Caudate nucleus (tissue), 63 donors: ENCODE measurements at places on chromosomes 6 and 20.

GRCh38 chr6:130997061-130997753 lies 65.8 kb downstream of the EPB41L2 start:
- peak; percentile 24 for DNase-seq

- no peak for DNase-seq
Observed at GRCh38 chr6:37258405-37259105, 611 bp upstream of the TMEM217 start.

GRCh38 chr6:15252195-15252594 lies 6.3 kb downstream of the JARID2 start:
- no peak for DNase-seq

- DNase-seq, result no peak
Observed at GRCh38 chr6:21354805-21355238, 238.7 kb upstream of the SOX4 start.

- no peak for DNase-seq
Observed at GRCh38 chr6:132569170-132569569, 952 bp upstream of the TAAR6 start.

- DNase-seq, result no peak
Observed at GRCh38 chr6:15472621-15473020, 190.2 kb downstream of the DTNBP1 start.

GRCh38 chr6:166987930-166988329 lies 11.3 kb upstream of the CEP43 start:
- DNase-seq, result no peak

DNA sequence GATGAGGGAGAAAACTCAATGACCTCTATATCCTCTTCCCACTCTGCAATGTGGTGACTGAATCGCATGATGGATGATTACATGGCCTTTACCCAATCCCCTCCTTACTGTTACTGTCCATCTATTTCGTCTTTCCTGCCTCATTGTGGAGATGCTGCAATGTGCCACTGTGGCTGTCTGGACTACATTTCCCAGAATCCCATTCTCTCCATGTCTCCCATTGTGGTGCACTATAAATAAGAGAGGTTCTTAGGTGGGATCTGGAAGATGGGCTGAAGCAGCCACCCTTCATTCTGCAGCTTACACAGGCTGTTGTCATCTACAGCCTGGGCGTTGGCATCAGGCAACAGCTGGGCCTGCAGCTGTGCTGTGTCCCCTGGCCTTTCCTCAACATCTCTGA lies 233.6 kb downstream of the PRKN start:
- no peak for DNase-seq

DNA sequence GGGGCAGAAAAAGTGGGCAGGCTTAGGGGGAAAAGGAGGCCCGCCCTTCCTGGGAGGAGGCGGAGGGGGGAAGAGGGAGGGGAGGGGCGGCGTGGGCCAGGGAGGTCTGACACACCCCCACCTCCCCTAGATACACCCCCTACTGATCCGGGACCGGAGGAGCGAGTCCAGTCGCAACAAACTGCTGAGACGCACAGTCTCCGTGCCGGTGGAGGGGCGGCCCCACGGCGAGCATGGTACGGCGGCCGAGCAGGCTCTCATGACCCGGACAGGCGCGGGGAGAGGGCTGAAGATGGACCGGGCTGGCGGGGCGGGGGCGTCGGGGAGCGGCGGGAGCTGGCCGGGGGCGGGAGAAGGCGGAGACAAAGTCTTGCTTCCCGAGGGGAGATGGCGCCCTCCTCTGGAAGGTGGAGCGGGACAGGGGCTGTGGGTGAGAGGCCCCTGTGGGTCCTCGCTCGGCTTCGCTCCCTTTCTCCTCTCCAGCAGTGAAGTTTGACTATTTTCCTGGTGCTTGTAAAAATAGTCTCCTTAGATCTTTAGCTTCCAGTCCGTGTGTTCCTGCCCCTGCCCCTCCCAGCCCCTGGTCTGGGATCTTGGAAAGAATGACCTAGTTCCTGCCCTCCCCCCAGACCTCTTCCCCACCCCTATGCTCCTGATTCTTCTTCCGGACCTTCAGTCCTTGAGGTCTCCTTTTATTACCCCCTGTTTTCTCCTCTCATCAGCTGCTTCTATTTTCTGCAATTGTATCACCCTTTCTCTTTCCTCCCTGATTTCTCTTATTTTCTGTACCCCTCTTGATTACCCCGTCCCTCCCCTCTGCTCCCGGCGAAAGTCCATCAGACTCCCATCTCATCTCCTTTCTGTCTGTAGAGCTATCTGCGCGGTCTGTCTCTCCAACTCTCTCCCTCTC lies 6.1 kb downstream of the SYNGAP1 start:
- peak; percentile 61 for DNase-seq

DNA sequence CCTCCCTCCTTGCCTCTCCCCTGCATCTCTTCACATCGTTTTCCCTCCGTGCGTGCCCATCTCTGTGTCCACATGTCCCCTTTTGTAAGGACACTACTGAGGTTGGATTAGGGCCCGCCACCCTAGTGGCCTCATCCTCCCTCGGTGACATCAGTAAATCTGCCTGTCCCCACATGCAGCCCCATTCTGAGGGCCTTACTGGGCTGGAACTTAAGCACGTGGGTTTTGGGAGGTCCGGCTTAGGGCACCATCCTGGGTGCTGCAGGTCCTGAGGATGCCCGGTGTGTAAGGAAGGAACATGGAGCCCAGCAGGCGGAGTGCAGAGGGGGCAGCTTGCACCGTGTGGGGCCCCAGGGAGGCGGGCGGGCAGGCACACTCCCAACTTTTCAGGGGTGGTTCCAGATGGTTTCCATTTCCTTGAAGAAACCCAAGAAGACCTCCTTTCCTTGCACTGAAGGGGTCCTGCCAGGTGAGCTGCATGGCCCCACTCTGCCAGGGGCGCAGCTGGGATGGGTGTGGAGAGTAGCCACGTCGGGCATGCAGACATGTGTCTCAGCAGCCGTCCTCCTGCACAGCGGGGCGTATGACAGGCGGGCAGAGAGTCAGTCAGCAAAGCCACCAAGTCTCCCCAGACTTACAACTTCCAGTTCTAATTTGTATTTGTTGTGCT lies 329.9 kb downstream of the QKI start:
- no peak for DNase-seq

GRCh38 chr6:88881451-88881850 lies 82.0 kb downstream of the RNGTT start:
- DNase-seq, result no peak

DNA sequence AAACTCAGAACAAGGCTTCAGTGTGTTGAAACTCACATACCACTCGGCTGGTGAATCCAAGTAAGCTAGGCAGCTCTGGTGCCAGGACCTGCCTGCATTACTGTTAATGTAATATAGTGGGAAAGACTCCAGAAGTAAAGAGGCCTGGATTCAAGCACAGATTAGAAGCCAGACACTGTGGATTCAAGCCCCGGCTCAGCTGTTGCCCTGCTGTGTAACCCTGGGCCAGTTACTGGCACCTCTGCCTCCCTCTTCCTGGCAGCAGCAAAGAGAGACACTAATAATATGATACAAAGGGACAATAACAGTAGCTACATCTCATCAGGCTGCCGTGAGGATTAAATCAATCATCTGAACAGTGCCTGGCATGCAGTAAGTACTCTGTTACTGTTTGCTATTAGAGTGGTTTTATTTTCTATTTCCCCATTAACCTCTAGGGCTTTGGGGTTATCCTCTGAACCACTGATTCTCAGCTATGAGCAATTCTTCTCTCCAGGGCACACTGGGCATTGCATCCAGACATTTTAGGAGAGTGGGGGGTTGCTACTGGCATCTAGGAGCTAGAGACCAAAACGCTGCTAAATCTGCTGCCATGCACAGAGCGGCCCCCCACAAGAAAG lies 92.9 kb downstream of the ZMYND8 start:
- no peak for DNase-seq

- DNase-seq, result no peak
Observed at GRCh38 chr6:56734335-56734734, 91.6 kb upstream of the DST start.

DNA sequence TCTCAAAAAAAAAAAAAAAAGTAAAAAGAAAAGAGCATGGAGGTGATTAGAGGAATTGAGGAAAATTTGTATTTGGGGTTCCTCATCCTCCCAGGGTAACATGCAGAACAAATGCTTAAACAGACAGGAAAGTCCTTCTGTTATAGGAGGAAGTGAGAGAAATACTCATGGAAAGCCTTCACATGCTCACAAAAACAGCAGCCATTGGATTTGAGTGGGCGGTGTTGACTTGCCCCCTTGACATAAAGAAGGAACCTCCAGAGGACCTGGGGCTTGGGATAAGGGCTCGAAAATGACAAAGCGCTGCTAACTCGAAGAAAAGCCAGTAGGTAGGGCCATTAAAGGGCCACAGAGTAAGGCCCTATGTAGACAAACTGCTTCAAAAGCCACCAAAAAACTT lies 17.5 kb upstream of the SAMHD1 start:
- no peak for DNase-seq

- DNase-seq, result peak; percentile 38
Observed at GRCh38 chr6:105781248-105781647, 304.9 kb upstream of the PRDM1 start.

DNA sequence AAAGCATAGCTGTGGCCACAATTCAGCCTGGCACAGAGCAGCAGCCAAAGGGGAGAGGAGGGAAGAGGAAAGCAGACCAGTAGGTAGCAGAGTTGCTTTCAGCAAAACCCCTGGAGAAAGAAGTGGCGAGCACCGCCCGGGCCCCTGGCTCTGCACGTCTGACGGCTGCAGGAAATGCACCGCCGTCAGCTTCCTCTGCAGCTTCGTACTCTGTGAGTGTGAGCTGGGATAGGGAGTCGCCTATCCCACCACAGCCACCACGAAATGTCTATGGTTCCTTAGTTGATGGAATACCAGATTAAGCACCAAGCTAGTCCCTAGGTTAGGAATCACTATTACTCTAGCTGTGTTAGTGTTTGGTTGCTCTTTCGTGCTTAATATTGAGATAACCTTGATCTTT lies 79.9 kb upstream of the NAA20 start:
- DNase-seq, result no peak

- no peak for DNase-seq
Observed at GRCh38 chr6:166415833-166416347, 33.1 kb upstream of the MPC1 start.

GRCh38 chr20:20079102-20079784 lies 26.9 kb downstream of the CFAP61 start:
- DNase-seq, result no peak

GRCh38 chr6:116667623-116668022 lies 943 bp downstream of the ZUP1 start:
- no peak for DNase-seq

DNA sequence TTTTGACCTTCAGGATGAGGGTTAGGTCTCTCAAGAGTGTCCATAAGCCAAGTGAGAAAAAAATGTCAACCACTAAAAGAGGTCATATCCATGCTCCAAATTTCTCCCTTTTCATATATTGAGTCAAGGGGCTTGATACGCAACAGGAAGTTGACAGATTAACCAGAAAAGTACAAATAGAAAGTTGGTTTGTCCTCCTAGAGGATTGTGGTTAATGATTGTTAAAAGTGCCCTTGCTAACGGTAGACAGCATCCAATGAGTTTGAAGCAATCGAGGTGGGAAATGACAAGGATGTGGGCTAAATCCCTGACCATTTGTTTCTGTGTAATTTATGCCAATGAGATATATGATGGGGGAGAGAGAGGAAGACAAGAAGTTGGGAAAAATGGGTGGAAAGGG lies 18.1 kb upstream of the HBS1L start:
- no peak for DNase-seq

DNA sequence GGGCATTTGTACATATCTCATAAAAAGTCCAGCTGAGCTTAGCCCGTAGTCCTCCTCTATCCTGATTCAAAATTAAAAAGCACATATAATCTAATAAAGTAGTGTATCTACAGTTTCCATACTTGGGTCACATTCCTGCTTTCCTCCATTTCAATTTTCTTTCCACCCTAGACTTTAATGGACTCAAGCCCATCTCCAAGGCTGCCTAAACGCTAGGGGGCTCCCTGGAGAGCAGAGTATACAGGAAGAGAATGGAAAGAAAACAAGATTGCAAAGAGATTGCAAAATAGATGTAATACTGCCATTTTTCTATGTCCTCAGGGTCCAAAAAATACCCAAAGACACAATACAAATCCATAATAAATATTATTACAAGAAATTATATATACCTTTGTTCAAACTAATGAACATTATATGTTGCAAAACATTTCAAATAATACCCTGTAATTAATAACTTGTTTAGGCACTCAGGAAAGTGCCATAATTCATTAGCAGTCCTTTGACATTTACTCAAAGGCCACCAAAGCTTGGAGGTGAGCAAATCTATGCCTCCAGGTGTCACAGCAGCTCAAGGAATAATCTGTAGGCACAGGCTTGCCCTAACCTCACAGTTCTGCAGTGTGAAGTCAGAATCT lies 2.4 kb upstream of the MCM3 start:
- no peak for DNase-seq

DNA sequence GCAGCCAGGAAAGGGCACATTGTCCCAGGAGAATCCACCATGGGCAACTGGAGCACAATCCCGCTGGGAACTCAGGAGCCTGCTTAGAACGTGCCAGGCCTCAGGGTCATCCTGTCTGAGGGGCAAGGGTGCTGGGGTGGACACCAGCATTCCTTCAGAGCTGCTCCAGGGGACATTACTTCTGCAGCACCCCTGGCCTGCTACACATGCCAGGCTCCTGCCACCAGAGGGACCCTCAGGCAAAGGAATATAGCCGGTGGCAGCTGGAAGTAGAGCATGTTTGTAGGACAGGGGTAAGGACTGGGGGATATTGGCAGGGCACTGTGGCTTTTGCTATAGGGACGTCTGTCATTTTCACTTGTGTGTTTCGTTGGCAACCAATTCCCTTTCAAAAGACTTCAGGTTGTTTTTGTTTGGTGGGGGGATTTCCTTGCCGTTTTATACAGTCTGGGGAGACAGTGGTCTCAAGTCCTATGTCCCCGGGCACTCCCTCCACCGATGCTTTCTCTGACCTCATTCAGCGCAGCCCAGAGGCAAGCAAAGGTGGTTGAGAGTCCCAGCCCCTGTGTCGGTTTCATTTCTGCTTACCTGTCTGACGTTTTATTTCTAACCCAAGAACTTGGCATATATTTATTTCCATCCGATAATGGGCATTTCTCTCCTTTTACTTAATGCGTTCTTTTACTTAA lies 130.8 kb downstream of the JPH2 start:
- DNase-seq, result peak; percentile 34

DNA sequence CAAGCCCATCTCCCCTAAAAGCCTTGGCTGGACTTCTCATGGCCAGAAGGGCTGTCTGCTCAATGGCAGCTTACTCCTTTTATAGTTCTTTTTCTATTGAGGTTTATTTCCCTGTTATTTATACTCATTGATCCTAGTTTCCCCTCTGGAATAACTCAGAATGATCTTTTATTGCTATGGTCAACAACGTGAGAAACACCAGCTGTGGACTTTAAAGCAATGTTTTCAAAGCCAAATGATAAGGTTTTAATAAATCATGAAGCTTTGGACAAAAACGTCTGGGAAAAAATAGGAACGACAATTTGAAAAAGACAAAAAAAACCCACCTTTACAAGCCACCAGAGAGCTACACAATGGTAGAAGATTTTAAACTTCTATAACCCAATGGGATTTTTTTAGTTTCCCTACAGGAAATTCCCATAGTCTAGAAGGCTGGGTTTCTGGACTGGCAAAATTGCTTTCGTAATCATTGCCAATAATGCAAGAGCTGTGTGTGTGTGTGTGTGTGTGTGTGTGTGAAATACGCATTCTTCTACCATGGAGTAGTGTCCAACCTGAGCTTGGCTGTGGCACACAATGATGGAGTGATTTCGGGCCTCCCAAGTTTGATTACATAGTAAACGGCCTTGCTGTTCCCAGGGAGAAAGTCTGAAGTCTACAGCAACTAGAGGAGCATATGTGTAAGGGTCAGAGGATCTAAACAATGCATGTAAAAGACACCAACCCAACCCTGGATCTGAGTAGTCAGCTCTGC lies 396.0 kb downstream of the SYNE1 start:
- no peak for DNase-seq
